ENCODE measurements at places on chromosomes 5 and 9.

- H3K27me3 ChIP-seq: peaks cover 11% of the 10 kb centered on the region
- no peak overlapping the region for H3K4me3 ChIP-seq
- no peaks in the 10 kb centered on the region for H3K36me3 ChIP-seq
- H3K4me1 ChIP-seq: no peaks in the 10 kb centered on the region
- no peak overlapping the region for H3K27ac ChIP-seq
Measured at GRCh38 chr5:150615141-150615699, 25.2 kb upstream of the SYNPO start.

DNA sequence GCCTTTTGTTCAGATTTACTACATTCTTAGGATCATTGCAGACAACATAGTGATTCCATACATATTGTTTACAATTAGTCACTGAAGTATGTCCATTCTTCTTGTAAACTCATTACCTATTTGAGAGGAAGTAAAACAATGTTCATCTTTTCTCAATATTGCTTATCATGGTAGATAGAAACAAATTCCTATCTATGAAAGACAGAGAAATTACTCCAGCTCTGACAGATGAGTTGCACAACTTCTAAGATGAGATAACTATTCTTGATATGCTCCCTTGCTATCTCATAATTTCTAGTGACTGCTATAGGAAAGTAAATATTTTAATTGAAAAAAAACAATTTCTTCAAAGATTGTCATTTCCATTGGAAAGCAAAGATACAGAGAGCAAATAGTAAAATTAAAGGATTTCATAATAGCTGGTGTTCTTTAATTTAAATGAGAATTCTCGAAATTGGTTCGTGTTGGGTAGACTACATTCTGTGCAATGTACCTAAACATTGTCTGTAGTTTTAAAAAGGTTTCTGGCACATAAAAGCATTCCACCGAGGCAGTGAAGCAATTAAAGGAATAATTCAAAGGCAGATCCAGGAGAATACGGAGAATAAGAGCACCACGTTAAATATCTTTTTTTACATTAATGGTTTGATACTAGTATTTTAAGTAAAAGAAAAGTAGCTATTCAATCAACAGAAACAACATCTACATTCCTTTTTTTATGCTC, 1029.1 kb upstream of the ACO1 start:
- H3K27me3 ChIP-seq: no peaks in the 10 kb centered on the region
- no peaks in the 10 kb centered on the region for H3K4me1 ChIP-seq
- no peaks in the 10 kb centered on the region for H3K36me3 ChIP-seq
- no peak overlapping the region for H3K4me3 ChIP-seq

DNA sequence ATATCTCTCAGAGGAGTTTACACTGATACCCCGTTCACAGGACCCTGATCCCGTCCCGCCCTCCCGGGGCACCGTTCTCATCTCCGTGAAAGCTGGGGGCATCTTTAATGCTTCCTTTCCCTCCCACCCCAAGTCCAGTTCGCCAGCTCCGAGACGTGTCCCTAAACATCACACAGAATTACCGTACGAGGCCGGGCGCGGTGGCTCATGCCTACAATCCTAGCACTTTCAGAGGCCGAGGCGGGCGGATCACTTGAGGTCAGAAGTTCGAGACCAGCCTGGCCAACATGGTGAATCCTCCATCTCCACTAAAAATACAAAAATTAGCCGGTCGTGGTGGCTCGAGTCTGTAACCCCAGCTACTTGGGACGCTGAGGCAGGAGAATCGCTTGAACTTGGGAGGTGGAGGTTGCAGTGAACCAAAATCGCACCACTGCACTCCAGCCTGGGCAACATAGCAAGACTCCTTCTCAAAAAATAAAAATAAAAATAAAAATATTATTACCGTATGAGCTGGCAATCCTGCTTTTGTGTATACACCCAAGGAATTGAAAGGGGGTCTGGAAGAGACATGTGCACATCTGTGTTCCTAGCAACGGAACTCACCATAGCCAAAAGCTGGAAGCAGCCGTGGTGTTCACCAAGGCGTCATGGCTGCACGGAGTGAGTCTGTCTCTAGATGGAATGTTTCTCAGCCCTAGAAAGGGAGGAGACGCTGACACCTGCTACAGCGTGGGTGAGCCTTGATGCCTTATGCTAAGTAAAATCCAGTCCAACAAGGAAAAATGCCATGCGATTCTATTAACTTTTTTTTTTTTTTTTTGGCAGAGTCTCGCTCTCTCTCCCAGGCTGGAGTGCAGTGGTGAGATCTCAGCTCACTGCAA, 1.2 kb upstream of the ABO start:
- H3K27ac ChIP-seq: no peak overlapping the region
- no peaks in the 10 kb centered on the region for H3K4me1 ChIP-seq
- no peak overlapping the region for H3K4me3 ChIP-seq
- H3K36me3 ChIP-seq: no peaks in the 10 kb centered on the region

- no peak overlapping the region for H3K27ac ChIP-seq
- H3K4me1 ChIP-seq: no peaks in the 10 kb centered on the region
- DNase-seq: no peak
- no peaks in the 10 kb centered on the region for H3K27me3 ChIP-seq
- H3K4me3 ChIP-seq: no peak overlapping the region
Measured at GRCh38 chr5:165497707-165498106, 1992.3 kb downstream of the MAT2B start.

- H3K4me1 ChIP-seq: no peaks in the 10 kb centered on the region
- peaks cover 2% of the 10 kb centered on the region for H3K36me3 ChIP-seq
- no peak for DNase-seq
- H3K4me3 ChIP-seq: no peak overlapping the region
- no peak overlapping the region for H3K27ac ChIP-seq
Measured at GRCh38 chr5:16082053-16082452, 97.5 kb downstream of the MARCHF11 start.

- H3K27ac ChIP-seq: no peak overlapping the region
- no peaks in the 10 kb centered on the region for H3K4me1 ChIP-seq
- H3K36me3 ChIP-seq: no peaks in the 10 kb centered on the region
- no peak overlapping the region for H3K4me3 ChIP-seq
Measured at GRCh38 chr5:150574818-150575547, 65.5 kb upstream of the SYNPO start.

GRCh38 chr9:113393281-113393680, 7.8 kb downstream of the ALAD start:
- peaks cover 1% of the 10 kb centered on the region for H3K36me3 ChIP-seq
- H3K4me1 ChIP-seq: peaks cover 4% of the 10 kb centered on the region
- no peak overlapping the region for H3K4me3 ChIP-seq
- H3K27ac ChIP-seq: no peak overlapping the region

- no peak overlapping the region for H3K4me3 ChIP-seq
- no peaks in the 10 kb centered on the region for H3K36me3 ChIP-seq
- peak; percentile 11 for DNase-seq
Measured at GRCh38 chr5:132499440-132500243, 9.1 kb upstream of the IRF1 start.

DNA sequence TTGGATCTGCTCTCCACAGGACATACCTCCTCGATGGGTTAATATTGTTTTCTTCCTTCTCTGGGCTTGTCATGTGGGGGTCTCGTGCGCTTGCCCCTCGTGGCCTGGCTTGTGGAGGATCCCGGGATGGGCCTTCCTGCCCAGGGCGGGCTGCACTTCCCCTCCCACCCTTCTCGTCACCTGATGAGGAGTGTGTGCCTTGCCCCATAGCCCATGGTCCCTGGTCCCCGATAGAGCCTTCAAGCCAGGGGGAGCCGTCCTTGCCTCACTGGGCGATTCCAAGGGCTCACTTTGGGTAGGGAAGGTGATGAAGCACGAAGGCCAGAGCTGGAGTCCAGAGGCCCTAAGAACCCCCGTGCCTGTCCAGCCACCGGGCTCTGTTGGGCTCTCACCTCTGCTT, 28.7 kb downstream of the DYNC2I2 start:
- no peaks in the 10 kb centered on the region for H3K4me1 ChIP-seq
- H3K4me3 ChIP-seq: no peak overlapping the region
- H3K27me3 ChIP-seq: no peaks in the 10 kb centered on the region
- no peak overlapping the region for H3K27ac ChIP-seq
- H3K36me3 ChIP-seq: peaks cover 10% of the 10 kb centered on the region
- no peak for DNase-seq

GRCh38 chr5:151670953-151671636, 15.6 kb downstream of the SPARC start:
- no peak overlapping the region for H3K27ac ChIP-seq
- H3K36me3 ChIP-seq: no peaks in the 10 kb centered on the region
- no peak overlapping the region for H3K4me3 ChIP-seq
- DNase-seq: no peak
- no peaks in the 10 kb centered on the region for H3K27me3 ChIP-seq

All from activated T-cell treated with anti-CD3 and anti-CD28 coated beads, Interleukin-2, amount 50 U/mL, for 72 hours (primary cell).